ENCODE measurements at places on chromosomes 11 and 22.

- DNase-seq, result no peak
Measured at GRCh38 chr22:33112580-33112979, 54.4 kb upstream of the SYN3 start.

DNA sequence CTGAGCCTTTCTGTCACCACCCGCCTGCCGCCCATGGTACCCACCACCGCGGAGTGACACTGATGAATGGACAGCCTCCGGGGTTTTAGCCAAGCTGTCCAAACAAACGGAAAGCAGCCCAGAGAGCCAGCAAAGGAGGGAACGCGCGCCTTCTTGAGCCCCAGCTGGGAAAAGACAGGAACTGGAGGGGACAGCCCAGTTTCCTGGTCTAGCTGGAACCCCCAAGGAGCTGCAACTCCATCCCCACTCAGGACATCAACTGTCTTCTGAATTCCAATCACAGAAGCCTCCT lies 33.7 kb downstream of the SHISAL1 start:
- no peak for DNase-seq

DNA sequence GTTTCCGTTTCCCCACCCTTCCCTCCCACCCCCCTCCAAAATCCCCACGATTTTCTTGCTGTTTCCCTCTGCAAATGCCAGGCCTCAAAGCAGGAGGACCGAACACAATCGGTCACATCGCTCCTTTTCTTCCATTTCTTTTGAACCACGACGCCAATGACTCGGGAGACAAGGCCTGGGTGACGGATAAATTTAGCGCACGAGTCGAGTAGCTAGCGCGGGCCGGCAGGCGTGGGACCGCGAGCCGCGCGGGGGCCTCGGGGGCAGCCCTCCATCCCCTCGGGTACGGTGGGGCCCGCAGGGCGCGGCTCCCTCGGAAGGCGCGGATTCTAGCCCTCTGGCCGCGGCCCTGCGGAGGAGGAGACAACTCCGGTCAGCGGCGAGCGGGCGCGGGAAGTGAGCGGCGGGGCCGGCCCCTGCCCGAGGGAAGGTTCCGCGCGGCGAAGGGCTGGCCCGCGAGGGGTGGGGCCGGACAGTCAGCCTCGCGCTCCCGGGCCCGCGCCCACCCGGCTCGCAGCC lies 414 bp downstream of the JOSD1 start:
- no peak for DNase-seq

DNA sequence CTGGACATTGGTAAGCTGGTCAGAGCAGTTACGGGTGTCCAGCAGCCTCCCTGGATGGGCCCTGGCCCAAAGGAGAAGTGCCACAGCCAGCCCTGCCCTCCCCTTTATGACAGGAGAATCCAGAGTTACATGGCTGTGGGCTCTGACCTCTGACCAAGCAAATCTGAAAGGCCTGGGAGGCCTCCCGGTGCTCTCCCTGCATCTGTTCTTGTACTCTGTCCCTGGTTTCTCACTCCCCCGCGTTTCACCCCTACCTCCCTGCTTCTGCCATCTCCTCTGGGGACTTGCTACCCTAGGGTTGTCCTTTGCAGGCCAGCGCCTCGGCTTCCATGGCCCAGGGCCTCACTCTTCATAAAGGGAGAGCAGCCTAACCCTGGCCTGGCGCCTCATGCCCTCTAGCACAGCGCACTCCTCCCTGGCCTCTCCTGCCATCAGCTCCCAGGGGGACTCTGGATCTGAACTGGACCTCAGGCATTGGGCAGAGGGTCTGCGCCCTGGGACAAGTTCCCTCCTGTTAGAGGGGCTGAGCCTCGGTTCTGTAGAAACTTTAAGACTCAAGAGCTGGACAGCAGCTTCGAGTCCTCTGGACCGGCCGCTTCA lies 10.7 kb downstream of the PICK1 start:
- DNase-seq, result no peak

DNA sequence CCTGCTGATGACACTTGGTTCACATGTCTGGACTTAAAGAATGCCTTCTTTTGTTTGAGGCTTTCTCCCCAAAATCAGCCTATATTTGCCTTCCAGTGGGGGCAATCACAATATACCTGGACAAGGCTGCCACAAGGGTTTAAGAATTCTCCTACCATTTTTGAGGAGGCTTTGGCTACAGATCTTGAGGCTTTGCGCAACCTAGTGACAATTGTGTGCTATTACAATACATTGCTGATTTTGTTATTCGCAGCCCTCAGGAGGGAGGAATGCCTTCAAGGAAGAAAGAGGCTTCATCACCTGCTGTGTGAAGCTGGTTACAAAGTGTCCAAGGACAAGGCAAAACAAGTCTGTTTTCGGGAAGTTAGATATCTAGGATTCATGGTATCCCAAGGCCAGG lies 50.8 kb upstream of the OR4C15 start:
- DNase-seq, result no peak

GRCh38 chr11:69869311-69869939 lies 50.2 kb upstream of the FGF3 start:
- DNase-seq, result no peak

- no peak for DNase-seq
Measured at GRCh38 chr11:134760299-134760698, 348.3 kb upstream of the B3GAT1 start.

- no peak for DNase-seq
Measured at GRCh38 chr11:12430351-12430750, 53.0 kb downstream of the PARVA start.

DNA sequence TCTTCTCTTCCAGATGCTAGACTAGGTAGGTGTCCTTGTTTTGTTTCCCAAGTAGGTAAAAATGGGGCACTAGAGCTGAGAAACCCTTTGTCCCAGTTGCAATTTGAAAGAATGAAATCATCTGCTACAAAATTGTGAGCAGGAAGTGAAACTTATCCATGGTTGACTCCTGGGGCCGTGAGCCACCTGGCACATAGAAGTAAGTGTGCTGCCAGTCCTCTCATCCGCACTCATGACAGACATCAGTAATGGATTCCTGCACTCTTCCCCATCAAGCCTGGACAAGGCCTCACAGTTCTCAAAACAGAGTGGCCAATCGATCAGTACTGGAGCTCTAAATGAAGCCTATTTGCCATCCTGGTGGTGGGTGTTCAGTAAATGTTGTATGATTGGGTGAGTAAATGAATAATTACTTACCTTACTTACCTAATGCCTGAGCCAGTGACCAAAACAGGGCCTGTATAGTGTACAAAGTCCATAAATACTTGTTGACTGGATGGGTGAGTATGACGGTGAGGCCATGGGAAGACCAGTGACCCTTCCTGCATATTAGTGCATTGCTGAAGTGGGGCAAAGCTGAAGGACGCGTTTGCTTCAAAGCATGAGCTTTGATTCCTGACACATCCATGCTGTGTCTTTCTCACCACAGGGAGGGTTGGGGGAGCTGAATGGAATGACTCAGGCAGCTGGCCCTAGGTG lies 68.9 kb upstream of the HEPHL1 start:
- DNase-seq, result no peak

- DNase-seq, result no peak
Measured at GRCh38 chr11:16841984-16842383, 103.5 kb downstream of the C11orf58 start.

DNA sequence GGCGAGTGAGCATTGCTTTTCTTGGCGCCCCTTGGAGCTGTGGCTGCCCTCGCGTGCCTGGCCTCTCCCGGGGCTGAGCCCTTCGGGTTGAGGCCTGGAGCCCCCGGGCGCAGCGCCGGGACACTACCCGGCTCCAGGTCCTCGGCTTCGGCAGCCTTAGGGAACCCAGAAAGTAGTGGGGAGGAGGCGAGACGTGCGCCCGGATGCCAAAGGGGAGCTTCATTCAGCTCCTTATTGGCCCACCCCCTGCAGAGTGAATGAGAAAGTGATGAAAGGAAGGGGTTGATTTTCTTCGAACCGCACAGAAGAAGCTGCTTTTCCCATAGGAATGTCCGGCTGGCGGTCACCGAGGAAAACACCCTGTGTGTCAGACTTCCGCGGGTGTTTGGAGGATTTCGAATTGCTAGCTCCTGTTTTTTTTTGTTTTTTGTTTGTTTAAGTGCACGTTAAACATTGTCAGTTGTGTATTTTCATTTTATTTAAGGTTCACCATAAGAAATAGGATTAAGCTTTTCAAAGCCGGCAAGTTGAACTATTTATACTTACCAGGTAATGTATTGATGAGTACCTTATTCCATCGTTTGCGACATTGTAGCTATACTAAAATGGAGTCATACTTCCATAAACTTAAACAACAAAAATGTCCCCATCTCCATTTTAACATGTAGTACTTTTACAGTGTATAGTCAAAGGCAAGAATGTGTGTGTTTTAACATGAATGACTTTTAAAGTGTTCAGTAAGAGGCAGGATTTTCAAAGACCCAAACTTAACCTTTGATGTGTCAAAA lies 841 bp upstream of the EIF4G2 start:
- peak; percentile 32 for DNase-seq

DNA sequence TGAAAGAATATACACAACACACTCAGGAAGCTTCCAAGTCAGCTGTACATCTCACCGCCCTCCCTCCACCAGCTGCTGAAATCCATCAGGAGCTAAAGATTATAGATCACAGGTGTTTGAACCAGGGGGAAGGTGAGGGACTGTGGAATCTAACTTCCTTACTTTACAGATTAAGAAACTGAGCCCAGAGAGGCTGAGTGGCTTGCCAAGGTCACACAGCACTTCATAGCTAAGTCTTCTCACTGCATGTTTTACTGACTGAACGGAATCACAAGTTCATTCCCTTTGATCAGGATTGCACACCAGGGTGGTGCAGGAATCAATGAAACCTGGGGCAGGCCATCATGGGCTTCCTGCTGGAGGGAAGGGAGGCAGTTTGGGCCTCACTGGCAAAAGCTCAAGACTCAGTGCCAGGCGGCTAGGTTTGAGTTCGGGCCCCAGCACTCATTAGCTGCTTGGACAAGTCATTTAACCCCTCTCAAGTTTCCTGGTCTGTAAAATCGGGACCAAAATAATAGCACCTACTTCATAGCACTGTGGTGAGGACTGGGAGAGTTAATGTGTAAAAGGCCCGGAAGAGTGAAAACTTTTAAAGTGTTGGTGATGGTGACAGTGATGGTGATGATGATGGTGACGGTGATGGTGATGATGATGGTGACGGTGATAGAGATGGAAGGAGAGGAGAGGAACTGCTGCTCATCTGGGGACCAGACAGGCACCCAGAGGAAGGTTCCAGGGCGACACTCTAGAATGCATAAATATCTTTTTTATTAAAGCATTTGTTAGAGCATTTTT lies 8.2 kb downstream of the CD5 start:
- no peak for DNase-seq

DNA sequence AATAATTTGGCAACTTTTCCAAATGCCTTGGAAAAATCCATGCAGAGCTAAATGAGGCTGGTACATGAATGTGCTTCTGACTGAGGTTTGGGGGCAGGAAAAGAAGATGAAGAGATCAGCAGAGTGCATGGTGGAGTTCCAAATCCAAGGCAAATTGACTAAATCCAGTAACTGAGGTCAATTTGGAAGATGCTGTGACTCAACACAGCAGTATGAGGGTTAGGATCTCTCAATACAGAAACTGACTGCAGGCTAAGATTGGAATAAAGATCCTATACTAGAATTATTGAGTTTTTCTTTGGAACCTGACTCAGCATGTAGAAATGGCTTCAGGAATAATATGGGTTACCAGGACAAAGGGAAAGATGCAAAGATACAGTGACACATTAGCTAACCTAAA lies 99.3 kb upstream of the FAT3 start:
- DNase-seq, result no peak

- DNase-seq, result no peak
Measured at GRCh38 chr11:88202498-88202897, 27.3 kb upstream of the RAB38 start.

DNA sequence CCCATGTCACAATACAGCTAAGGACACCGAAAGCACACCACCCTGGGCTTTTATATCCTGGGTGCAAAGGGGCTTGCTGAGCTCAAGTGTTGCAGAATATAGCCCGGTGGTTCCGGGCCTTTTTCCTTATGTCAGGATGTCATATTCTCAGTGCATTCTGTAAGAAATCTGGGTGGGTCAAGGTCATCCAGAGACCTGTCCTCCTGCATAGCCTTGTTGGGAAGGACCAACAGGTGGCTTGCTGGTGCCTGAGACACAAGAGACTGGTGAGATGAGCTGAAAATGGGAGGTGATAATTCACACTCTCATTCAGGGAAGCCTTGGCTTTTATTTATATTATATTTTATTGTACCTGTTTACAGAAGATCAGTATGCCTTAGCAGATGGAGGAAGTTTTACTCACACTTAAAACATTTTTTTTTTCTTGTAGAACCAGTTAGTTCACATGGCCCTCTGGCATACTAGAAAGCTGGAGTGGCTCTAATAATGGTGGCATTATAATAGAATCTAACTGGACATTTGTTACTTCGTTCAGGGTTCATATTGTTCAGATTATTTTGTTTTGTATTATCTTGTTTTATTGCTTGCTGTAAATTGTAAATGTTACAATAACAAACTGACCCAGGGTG lies 14.6 kb upstream of the TMEM123 start:
- DNase-seq, result no peak

GRCh38 chr11:35524780-35525179 lies 636 bp downstream of the PAMR1 start:
- no peak for DNase-seq

DNA sequence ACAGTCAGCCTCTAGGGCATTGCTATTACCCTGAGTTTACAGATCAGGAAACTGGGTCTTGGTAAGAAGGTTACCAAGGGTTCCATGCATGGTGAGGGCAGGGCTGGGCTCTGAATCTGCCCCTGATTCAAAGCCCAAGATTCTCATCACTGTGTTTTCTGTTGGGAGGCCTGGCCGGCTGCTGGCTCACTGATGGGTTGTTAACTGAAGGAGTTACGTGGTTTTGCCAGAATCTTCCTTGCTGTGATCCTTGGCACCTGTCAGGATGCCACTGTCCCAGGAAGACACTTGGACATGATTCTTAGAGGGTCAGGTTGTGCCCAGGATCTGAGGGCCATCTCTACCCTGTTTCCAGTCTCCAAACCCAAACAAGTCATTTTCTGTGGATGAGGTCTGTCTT lies 61.5 kb downstream of the ADAMTS15 start:
- no peak for DNase-seq

DNA sequence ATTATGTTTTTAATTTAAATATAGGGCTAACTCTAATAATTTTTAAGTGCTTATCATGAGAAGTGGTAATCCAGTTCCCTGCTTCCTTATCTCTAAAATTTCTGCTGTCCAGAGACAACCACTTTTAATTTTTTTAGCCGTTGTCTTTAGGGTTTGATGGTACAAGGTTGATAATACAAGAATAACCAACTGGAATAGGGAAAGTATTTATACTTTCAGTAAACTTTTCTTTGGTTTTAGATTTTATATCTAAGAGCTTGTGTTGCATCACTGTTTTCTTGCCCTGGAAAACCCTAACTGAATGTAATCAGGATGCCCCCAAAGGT lies 46.5 kb upstream of the ADORA2A start:
- DNase-seq, result no peak

DNA sequence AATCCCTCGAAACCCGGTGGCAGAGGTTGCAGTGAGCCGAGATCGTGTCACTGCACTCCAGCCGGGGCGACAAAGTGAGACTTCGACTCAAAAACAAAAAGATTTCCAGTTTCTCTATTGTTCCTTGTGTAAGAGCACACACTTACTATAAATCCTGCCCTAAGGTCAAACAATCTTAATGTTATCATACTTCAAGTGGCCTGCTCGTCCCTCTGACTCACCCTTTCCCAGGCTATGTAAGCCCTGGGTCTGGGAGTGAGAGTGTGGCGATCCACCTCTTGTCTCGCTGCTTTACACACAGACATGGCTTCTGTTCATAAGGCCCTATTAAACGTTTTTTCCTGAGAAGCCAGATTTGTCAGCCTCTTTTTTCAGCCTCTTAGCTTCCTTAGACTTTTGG lies 24.4 kb upstream of the A4GALT start:
- no peak for DNase-seq

- DNase-seq, result no peak
Measured at GRCh38 chr11:107301878-107302277, 155.7 kb downstream of the CWF19L2 start.

- no peak for DNase-seq
Measured at GRCh38 chr11:126871792-126872191, 128.8 kb downstream of the KIRREL3 start.
